Stimulated activated CD8-positive, alpha-beta memory T cell treated with anti-CD3 and anti-CD28 coated beads, Interleukin-15, amount 100 ng/mL, for 4 hours (primary cell): ENCODE measurements at places on chromosomes 6 and 20.

DNA sequence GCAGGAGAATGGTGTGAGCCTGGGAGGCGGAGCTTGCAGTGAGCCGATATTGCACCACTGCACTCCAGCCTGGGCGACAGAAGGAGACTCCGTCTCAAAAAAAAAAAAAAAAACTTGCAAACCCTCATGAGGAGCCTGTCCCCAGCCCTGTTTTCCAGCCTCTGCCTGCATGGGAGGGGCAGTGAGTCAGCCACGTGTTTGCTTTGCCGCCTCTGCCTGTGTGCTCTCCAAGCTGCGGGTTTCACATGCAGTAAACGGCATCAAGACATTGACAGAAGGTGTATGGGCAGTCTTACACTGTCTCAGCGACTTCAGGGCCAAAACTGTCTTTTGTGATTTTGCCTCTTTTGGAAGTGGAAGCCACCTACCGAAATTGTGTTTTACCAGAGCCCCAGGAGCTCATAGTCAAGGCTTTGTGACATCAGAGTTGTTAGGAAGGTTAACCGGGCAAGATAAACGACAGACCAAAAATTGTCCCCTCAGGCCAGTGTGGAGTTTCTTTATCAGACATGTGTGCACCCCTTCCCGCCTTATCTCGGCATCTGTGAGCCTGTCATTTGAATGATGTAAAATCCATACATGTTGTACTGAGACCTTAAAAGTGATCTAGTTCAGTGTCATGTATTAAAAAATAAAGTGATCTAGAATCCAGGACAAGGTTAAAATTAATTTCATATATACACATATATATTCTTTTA is 52.9 kb downstream of the RPP40 start:
- DNase-seq, result no peak

DNA sequence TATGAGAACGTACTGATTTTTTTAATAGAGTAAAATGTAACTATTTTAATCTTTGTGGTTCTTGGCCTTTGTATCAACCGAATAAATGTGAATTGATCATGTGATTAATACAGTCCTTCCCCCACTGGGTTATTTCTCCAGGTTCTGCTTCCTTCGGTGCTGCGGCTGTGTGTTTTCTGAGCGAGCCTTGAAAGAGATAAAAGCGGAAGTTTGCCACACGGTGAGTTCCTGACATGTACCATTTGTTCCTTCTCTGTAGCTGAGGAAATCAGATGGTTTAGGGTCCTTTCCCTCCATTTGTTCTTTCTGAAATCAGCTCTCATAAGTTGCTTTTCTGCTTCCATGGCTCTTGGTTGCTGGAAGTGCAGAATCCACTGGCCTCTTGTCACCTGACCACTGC is 15.5 kb downstream of the RTF2 start:
- no peak for DNase-seq

DNA sequence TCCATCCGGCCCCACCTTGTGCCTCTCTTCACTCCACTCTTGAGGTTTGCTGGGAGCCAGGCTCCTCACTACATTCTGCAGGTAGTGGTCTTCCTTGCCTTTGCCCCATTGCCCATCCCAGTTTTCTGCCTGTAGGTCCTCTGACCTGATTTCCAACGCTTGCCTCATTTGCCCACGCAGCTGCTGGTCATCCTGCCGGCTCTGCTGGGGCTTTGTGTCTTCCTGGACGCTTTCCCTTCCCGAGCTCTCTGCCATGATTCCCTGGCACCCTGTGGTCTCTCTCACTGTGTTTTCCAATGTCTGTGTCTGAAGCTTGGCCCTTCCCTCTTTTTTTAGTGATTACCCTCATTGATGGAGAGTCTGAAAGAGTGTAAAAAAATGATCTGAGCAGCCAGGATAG is 451.6 kb downstream of the UTRN start:
- no peak for DNase-seq

DNA sequence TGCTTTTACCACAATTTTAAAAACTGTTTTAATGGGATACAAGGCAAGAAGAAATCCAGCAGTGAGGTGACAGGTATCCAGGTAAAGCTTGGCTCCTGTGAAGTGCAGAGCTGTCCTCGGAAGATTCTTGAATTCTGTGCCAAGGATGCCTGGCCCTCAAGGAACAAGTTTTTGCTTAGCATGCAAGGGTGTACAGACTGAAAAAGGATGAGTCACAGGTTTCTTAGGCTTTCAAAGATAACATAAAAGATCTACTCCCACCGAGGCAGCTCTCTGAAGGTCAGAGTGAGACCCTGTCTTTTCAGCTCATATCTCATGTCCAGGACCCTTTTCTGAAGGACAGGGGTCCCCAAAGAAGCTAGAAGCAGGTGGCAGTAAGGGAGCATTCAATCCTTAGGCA is 83.3 kb downstream of the CHD6 start:
- no peak for DNase-seq

DNA sequence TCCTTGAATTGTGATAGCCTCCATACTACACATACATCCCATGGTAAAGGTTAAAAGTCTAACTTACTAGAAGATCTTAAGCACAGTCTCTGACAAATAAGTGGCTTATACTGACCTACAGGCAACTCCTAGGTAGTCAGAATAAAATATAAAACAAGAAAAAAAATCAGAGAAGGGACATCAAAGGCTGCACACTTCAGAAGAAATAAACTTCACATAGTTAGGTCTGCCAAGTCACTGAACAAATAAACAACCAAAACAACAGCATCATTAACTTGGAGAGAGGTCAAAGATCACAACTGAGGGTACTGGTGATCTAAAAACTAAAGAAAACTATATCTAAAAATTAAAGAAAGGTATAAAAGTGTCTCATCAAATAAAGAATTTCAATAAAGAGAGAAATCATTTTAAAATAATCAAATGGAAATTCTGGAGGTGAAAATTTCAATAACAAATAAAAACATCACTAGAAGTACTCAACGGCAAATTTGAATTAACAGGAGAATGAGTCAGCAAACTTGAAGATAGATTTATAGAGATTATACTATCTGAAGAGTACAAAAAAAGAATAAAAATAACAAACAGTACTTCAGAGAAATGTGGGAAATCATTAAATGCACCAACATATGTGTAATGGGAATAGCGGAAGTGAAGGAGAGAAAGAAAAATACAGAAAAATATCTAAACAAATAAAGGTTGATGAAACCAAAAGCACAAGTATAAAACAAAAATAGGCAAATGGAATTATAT is 88.0 kb upstream of the UST start:
- DNase-seq, result no peak

DNA sequence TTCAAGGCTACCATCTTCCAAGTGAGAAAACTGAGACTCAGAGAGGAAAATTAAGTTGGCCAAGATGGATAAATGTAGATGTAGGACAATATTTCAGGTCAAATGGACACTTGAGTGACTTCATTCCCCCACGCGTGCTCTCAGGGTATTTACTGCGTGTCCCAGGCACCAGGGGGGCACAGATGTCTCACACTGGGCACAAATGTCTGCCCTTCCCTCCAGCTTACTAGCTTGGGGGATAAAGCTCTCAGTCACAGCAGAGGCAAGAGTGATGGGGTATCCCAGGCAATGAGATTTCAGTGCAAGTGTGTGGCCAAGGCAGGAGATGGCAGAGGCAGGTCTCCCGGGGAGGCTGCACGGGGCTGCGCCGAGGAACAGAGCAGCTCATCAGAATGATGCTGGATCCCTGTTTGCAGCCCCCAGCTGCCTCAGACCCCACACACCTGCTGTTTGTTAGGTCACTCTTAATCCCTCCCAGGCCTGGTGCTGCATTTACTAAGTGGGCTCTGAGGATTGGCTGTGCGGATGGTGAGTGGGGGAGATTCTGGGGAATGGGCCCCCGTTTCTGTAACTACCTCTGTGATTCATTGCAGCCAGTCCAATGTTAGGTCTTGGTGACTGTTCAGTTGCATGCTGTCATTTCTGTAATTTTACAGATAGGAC is 44.1 kb downstream of the PTK7 start:
- DNase-seq, result no peak

GRCh38 chr6:130027948-130028347 is 9.6 kb downstream of the L3MBTL3 start:
- DNase-seq, result no peak

GRCh38 chr6:157982102-157982562 is 469 bp downstream of the SYNJ2 start:
- DNase-seq, result no peak

- no peak for DNase-seq
Measured at GRCh38 chr20:16952965-16953364, 204.8 kb downstream of the OTOR start.
